ENCODE measurements at places on chromosomes 5 and 9. TPM values are rescaled to one million over a fixed set of nuclear protein-coding genes. Genes with fewer than 3 reads are reported as not detected.
A peak's percentile ranks its signal among the peaks of the same experiment; 100 is the strongest.

GRCh38 chr5:54415896-54416601, 39.5 kb upstream of the HSPB3 start:
- no peak for DNase-seq

DNA sequence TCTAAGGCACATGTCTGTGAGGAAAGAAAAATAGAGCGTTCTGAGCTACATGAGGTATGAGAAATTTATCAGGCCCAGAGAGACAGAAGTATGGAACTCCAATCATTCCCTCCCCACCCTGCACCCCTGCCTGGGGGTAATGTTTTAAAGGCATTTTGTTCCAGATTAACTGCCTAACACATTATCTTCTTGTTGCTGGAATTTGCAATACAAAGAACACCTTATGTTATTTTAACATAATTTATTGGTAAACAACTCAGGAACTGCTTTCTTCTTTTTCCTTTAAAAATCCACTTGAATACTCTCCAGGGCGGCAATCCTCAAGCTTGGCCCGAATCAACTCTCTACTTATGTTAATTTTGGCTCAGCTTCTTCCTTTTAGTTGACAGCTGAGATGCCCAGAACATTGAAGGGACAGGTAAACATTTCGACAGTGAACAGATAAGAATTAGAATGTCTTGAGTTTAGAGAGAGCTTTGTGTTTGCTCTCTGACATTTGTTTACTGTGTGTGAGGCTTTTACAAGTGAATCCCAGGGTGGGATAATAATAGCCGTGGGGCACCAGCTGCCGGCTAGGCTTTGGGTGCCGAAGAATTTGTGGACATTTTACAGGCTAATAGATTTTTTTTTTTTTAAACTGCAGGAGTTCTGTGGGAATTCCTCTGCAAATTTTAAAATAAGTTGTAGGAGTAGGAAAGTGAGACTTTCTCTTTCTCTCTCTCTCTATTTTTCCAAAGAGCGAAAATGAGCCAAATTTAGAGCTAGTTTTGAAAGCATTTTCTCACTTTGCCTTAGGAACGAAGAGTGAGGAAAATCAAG, 96.4 kb upstream of the TAF11L2 start:
- DNase-seq = no peak

DNA sequence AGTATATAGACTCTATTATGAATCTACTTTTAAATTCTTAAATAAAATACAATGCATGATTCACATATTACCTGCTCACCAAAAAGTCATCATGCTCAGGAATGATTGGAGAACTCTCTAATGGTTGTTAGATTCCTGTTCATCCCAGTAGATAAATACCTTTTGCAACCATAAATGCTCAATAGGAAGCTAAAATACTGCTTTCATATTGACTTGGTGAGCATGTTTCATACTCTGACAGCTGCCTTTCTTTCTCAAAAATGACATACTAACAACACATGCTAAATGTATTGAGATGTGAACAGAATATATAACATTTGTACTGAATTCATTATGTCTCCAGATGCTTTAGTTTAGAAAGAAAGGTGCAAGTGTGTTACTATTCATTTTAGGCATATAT, 79.6 kb upstream of the SLCO6A1 start:
- no peak for DNase-seq

DNA sequence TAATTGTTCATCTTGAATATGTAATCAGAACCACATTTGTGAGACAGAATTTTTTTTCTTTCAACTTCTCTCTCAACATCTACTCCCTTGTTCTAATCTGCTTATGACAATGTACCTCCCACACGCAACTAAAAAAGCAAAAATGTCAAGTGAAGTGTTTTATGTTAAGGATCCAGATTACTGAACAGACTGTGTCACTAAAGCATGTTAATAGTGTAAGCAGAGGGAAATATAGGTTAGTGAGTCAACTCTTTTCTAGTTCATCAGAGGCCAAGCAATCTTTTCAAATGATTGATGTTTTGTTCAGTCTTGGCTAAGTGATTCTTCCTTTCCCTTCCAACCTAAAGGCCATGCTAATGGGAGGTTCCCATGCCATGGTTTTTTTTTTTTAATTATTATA, 34.7 kb upstream of the IDNK start:
- DNase-seq = no peak

DNA sequence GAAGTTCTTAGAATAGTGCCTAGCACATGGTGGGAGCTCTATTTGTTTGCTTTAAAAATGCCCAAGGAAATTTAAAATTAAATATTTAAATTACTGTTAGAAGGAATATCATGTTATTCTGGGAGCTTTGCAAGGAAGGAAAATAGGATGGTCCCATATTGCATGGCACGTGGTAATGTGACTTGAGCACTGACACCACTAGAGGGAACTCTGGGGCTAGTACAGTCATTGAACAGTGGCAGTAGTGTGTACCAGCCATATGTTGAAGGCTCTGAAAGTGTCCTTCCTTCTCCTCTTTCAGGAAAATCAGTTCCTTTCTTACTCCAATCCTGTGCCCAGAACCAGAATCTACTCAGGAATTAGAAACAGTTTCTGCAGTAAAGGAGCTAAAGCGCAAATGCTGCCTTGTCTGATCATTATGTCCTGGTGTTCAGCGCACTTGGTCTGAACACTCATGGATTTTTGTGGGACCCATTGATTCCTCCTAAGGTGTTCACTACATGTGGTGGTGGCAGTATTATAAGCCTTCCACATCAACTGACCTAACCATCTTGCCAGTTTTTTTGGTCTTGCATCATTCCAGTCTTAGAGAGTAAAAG, 54.1 kb downstream of the GDA start:
- DNase-seq = no peak

GRCh38 chr5:151550146-151550545, 41.0 kb downstream of the FAT2 start:
- no peak for DNase-seq

DNA sequence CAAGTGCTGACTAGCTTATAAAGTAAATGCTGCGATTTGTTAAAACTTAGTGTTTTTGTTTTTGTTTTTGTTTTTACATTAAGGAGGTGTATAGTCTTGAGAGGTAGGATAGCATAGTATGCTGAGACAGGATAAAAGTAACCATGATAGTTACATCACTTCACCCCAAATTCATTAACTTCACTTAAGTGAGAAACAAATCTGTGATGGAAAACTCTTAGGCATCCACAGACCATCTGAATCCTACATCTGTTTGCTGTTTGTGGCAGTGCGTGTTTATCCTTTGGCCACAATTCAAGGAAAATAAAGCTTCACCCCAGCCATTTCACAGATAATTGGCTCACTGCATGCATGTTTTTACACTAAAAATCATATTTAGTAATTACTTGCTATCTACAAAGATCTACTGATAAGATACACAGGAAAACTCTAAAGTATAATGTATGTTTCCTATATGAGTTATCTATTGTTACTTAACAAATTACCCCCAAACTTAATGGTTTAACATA, 82.0 kb downstream of the ZNF622 start:
- no peak for DNase-seq

DNA sequence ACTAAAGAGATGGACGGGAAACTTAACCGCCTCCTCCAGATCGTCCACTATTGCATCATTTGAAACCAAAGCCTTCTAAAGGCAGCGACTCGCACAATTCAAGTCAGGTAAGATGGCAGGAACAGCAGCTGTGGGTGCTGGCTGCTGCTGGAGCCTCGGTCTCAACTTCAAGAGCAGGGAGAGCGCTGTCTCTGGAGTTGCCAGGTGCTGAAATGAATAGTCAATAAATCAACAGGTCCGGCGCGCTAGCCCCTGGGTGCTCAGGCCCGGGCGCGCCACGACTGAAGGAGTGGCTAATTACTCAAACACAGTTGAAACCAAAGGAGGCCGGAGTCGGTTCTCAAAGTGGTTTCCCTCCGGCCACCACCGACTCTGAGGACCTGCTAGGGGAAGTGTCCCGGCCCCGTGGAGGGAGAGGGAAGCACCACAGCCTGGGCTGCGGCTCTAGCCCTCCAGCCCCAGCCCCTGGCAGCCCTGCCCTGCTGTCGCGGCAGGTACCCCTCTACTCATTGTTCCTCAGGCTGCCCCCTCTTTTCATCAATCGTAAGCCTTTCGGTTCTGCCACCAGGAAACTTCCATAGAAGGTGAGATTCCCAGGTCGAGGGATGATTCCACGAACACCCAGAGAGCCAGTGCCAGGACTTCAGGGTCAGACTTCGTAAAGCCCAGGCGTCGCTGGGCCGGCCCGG, 804 bp downstream of the TTC39B start:
- peak; percentile 56 for DNase-seq

- no peak for DNase-seq
Observed at GRCh38 chr9:31908158-31908890, 476.1 kb upstream of the ACO1 start.

- DNase-seq = no peak
Observed at GRCh38 chr9:107650321-107650720, 160.8 kb upstream of the KLF4 start.

PTRH1 gene
- polyA plus RNA-seq = 7.6 TPM

SCAMP1 gene
- 48.9 TPM for polyA plus RNA-seq

SPARC gene
- polyA plus RNA-seq = 2,804 TPM

SCGB3A2 gene
- not detected for polyA plus RNA-seq

LHX6 gene
- 4.7 TPM for polyA plus RNA-seq

GTF2H2 gene
- 28.8 TPM for polyA plus RNA-seq

All from left renal pelvis (tissue), 4 donors.